ENCODE measurements at places on chromosomes 12 and 14.

DNA sequence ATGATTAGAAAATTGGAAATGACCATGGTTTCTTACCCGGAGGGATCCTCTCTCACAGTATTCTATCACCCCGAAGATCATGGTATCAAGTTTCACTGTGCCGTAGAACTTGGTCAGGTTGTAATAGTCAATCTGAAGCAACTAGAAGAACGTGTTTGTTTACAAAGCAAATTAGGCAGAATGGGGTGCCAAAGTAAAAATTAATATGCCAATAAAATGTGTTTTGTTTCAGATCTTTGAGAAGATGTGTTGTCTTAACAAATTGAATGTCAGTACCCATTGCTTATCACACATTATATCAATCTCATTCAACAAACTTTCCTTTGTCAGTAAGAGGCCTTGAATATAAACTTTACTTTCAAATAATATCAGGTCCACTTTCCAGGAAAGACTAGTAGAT lies 45.0 kb downstream of the GUCY2C start:
- DNase-seq, result no peak

- DNase-seq, result no peak
These were observed 204.2 kb upstream of the PLXNC1 start for GRCh38 chr12:93944201-93944600.

DNA sequence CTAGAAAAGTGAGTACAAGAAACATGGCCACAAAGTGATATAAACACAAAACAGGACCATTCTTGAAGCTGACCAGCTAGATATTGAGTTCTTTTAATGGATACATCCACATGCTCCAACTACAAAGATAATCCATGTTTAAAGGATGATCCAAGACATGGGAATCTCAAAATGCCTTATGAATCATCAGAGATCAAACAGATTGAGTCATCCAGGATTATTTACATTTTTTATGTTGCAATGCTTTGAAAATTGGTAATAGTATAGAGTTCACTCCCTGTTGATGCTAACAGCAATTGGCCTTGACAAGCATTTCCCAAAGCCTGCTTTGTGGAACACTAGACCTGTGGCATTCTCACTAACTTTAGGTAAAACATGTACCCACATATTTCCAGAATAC lies 293.0 kb upstream of the TBX3 start:
- no peak for DNase-seq

DNA sequence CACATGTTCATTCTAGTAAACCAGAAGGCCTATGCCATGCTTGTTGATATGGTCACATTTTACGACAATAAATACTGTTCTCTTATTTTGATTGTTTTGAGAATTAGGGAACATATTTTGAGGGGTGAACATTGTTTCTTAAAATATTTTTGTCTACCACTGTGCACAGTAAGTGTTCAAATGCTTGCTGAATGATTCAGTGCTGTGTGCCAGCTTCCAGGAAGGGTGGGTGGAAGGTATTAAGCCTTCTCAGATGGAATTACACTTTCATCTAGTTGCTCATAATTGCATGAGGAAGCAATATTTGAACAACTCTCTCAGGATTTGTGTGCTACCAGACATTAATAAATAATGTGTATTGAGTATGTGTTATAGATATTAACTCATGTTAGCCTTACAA lies 15.5 kb upstream of the TMX1 start:
- no peak for DNase-seq

GRCh38 chr14:68479247-68479646 lies 313.6 kb downstream of the ZFP36L1 start:
- DNase-seq, result no peak

DNA sequence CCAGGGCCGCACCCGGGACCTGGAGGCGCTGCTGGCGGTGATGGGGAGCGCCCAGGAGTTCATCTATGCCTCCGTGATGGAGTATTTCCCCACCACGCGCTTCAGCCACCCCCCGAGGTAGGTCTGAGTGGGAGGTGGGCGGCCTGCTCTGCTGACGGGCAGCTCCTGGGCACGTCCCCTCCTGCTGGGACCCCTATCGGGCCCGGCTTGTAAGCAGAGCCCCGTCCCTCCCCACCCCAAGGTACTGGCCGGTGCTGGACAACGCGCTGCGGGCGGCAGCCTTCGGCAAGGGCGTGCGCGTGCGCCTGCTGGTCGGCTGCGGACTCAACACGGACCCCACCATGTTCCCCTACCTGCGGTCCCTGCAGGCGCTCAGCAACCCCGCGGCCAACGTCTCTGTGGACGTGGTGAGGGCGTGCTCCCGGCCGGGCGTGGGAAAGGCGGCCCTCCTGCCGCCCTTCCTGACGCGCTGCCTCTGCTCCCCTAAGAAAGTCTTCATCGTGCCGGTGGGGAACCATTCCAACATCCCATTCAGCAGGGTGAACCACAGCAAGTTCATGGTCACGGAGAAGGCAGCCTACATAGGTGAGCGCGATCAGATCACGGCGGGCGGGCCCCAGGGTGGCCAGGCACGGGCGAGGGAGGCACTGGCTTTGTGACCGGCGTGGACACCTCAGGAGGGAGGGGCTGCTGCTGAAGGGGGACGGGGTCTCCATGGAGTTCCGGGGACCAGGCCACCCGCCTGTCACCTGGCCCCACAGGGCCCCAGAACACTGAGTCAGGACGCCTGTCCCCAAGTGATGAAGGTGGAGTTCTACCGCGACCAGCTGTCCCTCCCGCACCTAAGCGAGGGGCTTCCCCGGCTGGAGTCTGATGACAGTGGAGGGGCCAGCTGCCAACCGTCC lies 7.3 kb downstream of the PLD4 start:
- DNase-seq, result no peak

GRCh38 chr12:64025174-64025958 lies 180.9 kb downstream of the SRGAP1 start:
- DNase-seq, result no peak

- DNase-seq, result no peak
These were observed 123.0 kb upstream of the DYRK2 start for GRCh38 chr12:67525617-67525884.

- no peak for DNase-seq
These were observed 16.1 kb downstream of the NTN4 start for GRCh38 chr12:95774311-95775045.

DNA sequence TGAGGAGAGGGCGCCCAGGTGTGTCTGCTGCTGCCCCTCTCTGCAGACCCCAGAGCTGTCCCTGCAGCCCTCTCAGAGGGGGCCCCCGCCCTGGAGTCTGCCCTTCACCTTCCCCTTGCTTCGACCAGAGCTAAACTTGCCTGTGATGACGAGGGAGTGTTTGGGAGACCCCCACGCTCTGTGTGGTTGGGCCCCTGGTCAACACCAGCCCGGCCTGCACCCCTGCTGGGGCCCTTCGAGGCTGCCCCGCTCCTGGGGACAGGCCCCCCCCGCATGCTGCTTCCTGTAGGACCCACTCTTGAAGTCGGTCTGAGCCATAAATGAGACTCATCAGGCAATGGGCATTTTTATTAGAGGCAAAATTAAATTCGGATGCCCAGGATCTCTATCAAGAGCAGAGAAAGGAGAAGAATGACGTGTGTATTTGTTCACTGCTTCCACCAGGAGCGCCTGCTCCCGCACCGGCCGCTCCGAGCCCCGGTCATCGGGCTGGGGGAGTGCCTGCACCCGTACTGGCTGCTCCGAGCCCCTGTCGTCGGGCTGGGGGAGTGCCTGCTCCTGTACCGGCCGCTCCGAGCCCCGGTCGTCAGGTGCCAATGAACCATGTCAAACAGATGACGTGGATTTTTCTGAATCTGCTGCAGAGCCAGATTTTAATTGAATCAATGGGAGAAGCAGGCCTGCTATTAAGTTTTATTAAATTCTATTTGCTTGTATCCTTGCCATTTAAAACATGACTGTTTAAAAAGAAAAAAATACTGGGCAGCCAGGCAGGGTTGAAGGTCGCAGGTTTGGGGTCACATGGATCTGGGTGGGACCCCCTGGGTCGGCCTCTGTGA lies 47.7 kb downstream of the NOC4L start:
- DNase-seq, result no peak

GRCh38 chr12:50841716-50842531 lies 802 bp upstream of the TMPRSS12 start:
- DNase-seq, result no peak

DNA sequence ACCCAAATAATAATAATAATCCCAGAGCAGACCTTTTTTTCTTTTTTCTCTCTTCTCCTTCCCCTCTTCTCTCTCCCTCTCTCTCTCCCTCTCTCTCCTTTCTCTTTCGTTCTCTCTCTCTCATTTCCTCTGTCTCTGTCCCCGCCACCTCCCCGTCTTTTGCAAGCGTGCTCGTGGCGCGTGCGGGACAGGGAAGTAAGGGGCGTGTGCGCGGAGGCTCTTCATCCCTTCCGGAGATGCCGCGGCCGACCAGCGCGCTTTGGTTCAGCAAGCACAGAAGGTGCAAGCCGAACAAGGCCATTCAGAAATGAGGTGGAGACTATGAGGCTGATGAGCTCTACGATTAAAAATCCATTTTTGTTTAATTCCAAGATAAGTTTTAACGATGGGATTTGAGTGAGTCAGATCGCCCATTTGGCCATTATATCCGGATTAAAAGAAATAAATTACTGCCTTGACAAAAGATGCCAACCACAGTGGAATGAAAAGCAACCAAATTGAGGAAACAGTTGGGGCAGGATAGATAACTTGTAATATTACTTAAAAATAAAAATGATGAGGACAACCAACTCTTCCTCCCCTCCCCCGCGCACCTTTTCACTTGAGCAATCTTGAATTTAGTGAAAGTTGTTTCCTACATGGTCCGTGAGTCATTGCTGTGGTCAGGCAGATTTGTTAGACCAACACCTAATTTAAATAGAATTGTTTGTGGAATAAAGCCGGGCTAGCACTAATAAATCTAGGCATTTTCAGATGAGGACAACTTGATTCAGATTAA lies 1.2 kb upstream of the AMIGO2 start:
- DNase-seq, result peak; percentile 80

DNA sequence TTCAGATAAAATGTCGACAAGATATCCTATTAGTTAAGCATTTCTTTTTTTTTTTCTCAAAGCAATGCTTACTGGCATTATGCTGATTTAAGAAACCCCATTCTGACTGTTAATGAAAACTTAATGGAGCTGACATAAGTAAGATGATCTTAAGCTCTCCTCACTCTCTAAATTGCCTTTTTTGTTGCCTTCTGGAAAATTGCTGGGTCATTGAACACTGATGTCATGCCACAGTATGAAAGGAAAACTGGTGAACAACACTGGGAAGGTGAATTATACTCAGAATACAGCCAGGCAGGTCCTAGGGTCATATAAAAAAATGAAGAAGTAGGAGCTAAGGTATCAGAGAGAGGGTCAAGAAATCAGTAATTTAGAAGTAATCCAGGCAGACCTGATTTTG lies 179.9 kb downstream of the BTG1 start:
- DNase-seq, result no peak

DNA sequence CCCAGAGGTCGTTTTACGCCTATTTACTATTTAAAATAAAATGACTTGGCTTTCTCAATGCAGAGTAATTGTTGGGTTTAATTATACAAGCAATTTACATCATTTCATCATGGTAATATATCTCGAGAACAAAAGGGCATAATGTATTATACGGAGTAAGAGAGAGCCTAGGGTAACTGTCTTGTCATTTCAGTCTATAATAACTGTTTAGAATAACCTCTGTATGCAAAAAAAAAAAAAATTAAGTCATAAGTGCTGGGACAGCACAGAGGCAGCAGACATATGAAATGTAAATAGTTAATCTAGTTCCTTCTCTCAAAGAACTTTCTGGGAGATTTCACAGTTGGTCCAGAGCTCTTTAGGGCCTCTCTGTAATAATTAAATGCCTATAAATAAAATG lies 284.9 kb downstream of the TMTC2 start:
- no peak for DNase-seq

- peak; percentile 75 for DNase-seq
These were observed 17.8 kb downstream of the NANOG start for GRCh38 chr12:7806863-7807487.

DNA sequence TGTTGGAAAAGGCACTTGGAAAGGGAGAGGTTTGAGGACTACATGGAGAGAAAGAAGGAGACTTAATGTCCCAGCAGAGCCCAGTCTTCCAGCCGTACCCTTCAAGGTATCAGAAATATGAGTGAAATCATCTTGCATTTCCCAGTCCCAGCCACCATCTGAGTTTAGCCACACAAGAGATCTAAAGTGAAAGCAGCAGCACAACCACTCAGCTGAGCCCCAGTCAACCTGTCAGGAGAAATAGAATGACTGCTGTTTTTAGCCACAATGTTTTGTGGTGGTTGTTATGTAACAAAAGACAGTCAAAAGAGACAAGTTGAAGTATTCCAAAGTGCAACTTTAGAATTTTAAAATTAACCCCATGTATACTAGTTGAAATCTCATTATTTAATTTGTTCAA lies 28.0 kb downstream of the DERA start:
- no peak for DNase-seq

DNA sequence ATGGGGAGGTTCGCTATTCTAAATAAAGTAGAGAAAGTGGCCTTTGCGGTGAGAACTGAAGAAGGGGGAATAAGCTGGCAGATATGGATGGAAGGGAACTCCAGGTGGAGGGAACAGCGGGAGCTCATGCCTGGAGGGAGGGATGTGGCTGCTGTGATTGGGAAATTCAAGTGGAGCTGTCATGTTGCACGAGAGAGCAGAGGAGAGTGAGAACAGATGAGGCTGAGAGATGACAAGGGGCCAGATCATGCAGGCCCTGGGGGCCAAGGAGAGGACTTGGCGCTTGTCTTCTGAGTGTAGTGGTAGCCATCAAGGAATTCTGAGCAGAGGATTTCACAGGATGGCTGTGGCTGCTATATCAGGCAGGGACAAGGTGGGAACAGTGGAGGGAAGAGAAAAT lies 35.0 kb downstream of the TGFB3 start:
- DNase-seq, result no peak

DNA sequence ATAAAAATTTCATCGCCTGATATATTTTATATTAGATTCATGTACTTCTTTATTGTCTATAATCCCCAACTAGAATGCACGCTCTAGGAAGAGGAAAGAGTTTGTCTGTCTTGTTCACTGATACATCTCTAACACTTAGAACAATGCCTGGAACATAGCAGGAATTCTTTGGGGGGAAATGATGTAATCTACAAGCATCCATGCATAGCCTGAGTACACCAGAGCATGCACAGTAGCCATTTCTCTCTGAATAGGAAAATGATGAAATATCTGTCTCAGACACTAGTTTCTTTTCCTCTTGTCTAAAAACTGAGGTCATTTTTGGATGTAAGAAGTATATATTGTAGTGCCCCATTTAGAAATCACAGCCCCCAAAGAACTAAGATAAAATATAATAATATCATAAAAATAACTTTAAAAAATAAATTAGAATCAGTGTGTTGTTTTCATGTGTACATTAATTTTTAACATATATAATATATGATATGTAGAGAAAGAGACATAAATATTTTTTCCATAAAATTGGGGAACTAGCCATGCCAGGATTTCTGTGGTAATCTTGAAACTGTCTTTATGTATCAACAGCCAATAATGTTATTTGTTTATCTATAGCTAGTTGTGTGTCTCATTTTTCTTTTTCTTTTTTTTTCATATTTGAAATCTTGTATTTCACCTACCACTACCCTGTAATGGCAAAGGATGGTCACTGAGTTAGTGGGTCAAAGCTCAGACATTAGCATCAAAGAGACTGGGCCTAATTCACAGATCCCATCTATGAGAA lies 155.6 kb upstream of the TMCC3 start:
- no peak for DNase-seq
